Stimulated activated CD4-positive, alpha-beta T cell treated with anti-CD3 and anti-CD28 coated beads, Interleukin-4, amount 100 ng/mL, for 1 hour (primary cell): ENCODE measurements at places on chromosomes 4 and X.

DNA sequence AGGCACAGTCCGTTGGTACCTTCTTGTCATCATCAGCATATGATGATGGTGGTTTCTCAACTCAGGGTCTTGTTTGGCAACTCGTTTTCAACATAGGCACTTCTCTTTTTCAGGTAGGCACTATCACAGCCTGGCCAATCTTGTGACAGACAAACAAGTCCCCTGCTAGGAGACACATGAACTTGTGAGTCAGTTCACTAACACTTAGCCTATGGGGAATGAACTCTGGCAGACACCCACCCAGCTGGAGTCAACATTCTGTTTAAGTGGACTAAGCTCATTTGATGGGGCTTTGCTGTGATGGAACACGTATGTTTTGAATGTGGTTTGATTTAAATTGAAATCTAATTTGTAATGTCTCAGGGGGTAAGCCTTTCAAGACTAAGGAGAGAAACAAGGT is 100.7 kb upstream of the MAMLD1 start:
- DNase-seq: no peak

DNA sequence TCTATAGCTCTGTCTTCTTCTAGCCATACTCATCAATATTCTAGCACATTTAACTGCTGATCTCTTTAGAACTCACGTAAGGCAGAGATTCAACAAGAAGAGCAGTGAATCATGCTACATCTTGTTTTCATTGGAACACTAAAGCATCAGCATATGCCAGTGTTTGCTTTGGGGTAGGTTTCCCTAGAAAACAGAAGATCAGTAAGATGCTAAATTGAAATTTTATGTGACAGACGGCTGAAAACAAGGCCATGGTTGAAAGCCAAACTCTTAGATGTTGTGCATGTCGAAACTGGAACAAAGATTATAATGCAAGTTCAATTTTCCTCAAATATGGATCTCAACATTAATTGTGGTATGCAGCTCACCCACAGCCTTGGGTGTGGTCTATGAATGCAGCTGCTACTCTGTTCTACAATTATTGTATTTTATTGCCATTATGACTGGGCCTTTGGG is 107.6 kb downstream of the PDLIM5 start:
- no peak for DNase-seq

- DNase-seq: no peak
These were observed 18.4 kb upstream of the SORBS2 start for GRCh38 chr4:185830263-185830994.

DNA sequence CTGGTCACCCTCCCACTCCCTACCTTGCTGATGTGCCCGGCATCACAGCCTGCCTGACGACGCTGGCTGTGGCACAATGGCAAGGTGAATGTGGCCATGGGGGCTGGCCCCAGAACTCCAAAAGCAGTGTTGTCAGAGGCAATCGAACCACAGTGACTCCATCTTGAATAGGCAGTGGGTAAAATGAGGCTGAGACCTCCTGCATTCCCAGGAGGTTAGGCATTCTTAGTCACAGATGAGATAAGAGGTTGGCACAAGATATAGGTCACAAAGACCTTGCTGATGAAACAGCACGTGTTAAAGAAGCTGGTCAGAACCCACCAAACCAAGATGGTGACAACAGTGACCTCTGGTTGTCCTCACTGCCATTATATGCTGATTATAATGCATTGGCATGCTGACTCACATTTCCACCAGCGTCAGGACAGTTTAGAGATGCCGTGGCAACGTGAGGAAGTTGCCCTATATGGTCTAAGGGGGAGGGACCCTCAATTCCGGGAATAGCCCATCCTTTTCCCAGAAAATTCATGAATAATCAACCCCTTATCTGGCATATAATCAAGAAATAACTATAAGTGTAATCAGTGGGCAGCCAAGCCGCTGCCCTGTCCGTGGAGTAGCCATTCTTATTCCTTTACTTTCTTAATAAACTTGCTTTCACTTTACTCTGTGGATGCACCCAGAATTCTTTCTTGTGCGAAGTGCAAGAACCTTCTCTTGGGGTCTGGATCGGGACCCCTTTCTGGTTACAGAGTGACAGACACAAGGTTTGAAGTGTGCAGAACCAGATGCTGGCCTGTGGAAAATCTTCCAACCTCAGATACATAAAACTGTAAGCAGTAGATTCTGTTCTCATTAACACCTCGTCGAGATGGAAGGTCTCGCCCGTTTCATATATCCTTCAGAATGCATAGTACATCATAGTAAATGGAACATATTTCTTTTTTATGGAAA is 26.8 kb upstream of the CLDN24 start:
- no peak for DNase-seq

- no peak for DNase-seq
These were observed 1637.3 kb upstream of the PABPC4L start for GRCh38 chr4:135838889-135839288.

GRCh38 chr4:168519576-168519975 is 22.7 kb downstream of the PALLD start:
- no peak for DNase-seq

- no peak for DNase-seq
These were observed 257.8 kb downstream of the FBXW7 start for GRCh38 chr4:152278172-152278504.

DNA sequence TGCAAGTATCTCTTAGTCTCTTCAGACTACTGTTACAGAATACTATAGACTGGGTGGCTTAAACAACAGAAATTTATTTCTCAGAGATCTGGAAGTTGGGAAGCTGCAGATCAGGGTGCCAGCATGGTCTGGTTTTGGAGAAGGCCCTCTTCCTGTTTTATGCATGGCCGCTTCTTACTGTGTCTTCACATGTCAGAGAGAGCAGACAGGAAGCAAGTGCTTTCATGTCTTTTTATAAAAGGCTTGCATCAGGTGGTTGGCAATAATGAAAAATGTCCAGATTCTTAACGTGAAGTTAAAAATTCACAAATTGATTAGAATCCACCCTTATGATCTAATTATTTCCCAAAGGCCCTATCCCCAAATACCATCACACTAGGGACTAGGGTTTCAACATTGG is 284.9 kb downstream of the RPA4 start:
- no peak for DNase-seq

- no peak for DNase-seq
These were observed 42.5 kb upstream of the KCNIP4 start for GRCh38 chr4:21991050-21991449.

DNA sequence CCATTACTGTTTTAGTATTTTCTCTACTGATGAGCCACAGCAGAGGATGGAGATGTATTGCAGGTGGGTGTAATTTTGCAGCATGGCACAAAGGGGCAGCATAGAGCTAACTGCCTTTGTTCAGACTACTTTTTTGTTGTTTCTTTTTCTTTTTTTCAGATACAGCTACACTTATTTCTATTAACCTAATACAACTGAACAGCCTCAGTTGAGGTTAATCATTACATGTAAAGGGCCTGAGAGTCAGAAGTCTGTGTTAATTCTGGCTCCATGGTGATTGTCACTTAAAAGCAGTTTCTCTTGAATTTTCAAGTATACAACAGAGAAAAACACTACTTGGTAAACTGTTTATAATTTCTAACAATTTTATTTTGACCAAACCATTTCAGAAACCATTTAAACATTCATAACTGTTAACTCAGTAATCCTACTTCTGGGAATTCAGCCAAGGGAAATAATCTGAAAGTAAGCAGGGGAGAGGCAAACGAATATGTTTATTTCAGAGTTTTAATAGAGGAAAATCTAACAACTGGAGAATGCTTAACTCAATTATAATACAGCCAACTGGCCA is 13.9 kb upstream of the PPEF2 start:
- no peak for DNase-seq

DNA sequence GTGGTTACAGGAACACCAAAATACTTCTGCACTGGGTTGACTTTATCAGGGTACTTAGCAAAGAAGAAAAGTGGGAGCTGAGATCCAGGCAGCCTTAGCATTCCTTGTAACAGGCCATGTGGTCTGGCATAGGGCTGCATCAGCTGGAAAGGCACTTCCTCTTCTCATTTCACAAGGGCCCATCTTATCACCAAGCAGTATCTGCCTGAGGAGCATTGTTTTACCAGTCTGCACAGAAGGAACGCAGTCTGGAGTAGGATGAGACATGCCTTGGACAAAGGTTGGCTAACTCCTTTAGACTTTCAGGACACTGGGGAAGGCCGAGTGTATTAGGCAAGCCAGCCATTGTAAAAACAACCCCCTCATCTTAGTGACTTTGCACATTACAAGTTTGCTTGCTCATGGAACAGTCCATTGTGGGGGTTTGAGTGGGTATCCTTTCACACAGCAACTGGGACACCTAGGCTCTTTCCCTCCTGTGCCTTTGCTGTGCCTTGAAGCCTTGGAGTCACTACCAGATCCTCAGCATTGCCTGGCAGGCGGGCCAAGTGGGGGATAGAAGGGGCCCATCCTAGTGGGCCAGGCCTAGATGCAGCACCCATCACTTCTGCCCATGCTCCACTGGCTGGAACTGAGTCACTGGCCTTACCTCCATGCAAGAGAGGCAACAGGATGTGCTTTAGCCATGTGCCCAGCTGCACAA is 4.6 kb downstream of the SUV39H1 start:
- DNase-seq: no peak

DNA sequence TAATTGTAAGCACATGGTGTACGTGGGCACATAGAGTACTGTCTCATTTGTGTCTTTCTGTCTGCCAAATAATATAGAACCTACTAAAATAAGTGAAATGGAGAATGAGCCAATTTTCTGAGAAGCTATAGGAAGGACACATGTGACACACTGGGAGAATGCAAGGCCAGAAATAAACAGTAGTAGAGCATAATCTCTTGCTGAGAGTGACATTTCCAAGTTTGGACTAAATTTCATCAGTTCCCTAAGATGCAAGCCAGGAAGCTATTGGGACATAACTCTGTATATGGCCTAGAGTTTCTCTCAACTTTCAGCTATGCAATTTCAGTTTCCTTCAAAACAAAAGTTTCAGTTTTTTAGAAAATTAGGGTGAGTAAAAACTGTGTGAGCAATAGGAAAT is 638.7 kb downstream of the PCDH18 start:
- DNase-seq: no peak

- DNase-seq: no peak
These were observed 694.8 kb upstream of the INTU start for GRCh38 chr4:126937846-126938422.

GRCh38 chr4:94447754-94448411 is 3.9 kb upstream of the PDLIM5 start:
- DNase-seq: no peak

DNA sequence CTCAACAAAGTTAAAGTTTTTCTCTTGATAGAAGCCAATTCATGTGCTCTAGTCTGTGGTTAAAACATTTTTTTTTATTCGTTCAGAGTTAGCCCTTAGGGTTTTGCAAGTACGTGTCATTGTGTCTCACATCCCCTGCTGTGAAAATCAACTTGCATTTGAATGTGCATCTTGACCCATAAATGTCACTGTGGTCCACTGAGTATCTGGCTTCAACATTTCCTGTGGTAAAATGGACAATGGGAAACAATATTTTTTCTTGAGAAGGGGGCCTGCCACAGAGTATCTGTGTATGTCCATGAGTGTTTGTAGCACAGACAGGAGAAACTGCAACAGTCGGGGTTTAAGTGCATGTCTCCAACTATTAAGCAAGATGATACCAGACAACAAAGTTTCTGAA is 554.8 kb upstream of the TENM3 start:
- DNase-seq: no peak

DNA sequence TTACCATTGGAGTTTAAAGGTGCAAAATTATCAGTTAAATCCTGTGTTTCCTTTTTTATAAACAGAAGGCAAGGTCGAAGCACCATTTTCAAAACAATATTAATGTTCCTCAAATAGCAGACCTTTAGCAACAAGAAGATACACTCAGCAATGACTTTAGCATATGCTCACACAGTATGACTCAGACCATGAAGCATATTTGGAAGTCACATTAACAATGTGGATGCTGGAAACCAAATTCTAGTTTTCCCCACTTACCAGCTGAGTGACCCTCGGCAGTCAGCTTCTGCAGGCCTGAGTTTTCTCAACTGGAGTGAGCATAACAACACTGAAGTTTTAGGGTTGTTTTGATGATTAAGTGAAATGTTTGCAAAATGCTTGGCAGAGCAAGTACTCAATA is 130.5 kb downstream of the ANK2 start:
- no peak for DNase-seq

DNA sequence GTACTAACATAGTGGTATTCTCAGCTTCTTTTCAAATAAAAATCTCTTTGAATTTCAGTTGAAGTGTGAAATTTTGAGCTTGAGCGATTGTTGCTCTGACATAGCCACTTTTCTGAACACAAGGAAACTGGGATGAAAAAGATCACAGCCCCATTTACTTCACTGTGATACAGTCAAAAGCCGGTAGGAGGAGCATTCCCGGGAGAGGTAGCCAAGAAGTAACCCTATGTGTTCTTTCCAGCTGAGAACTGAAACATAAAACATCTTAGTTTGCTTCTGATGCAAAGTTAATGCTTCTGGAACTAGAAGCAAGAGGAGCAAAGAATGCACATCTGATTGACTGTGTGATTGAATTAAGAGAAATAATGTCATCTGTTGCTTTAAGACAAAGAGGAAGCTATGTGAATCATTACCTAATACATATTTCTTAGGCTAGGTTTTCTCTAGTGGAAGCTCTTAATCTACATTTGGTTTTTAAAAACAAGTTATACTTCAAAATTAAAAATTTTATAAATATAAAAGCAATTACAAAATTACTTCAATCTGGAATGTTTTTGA is 88.3 kb upstream of the UNC5C start:
- DNase-seq: no peak

DNA sequence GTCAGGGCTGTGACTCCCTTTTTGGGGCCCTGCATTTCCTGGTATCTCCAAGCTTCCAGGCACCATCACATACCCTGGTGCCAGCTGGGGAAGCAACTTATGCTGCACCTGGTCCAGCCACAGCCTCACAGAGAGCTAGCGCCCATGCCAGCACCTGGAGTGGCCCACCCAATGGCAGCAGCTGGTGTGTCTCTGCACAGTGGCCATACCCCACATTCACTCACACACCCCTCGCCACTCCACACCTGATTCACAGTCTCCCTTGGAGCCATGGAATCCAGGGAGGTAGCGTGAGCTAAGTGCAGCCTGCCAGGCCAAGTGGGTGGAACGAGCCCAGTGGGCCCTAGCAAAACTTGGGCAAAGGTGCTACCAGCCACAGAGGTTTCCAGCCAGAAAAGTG is 56.8 kb downstream of the COX18 start:
- no peak for DNase-seq
